ENCODE measurements at places on chromosomes 2 and 18.

- no peak for DNase-seq
Observed at GRCh38 chr2:72153026-72153791, 5.5 kb upstream of the CYP26B1 start.

DNA sequence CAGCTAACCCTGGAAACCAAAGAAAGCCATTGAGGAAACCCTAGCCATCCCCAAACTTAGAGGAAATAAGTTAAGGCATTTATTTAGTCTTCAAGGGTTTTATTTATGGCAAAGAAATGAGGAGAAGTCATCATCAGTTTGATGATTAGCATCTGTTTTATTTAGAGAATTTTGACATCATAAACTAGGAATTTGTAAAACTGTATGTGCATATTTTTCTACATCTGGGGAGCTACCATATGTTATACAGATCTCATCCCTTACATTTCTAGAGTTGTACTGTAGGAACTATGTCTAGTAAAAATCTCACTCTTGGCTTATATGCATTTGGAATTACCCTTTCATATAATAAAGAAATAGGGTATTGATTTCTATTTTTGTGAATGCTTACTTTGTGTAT, 48.7 kb downstream of the FMNL2 start:
- DNase-seq: no peak

DNA sequence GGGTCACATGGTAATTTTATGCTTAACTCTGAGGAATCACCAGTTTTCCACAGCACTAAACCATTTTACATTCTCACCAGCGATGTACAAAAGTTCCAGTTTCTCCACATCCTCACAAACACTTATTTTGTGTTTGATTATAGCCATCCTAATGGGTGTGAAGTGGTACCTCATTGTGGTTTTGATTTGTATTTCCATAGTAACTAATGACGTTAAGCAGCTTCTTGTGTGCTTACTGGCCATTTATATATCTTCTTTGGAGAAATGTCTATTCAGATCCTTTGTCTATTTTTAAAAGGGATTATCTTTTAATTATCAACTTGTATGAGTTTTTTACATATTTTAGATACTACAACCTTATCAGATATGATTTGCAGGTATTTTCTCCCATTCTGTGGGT, 42.0 kb downstream of the CCDC150 start:
- no peak for DNase-seq

GRCh38 chr2:3222636-3223035, 155.0 kb downstream of the EIPR1 start:
- no peak for DNase-seq

- DNase-seq: no peak
Observed at GRCh38 chr2:132566379-132566778, 103.6 kb downstream of the LYPD1 start.

DNA sequence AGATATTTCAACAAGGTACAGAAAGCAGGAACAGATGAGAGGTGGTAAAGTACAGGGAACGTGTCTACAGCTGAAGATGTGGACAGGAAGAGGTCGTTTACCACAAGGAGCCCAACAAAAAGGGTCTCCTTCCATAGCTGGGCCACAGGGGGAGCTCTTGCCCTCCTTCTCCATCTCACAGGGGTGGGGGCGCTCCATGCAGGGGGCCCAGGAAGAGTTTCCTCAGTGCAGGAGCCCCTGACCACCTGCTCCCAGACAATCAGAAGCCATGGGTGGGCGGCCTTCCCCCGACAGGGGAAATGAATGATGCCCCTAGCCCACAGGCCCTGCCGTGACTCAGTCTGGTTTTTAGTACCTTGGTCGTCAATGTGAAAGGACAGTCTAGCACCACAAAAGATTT, 163.6 kb upstream of the ZNF516 start:
- DNase-seq: no peak

GRCh38 chr2:18883616-18884456, 294.5 kb upstream of the NT5C1B start:
- DNase-seq: no peak

DNA sequence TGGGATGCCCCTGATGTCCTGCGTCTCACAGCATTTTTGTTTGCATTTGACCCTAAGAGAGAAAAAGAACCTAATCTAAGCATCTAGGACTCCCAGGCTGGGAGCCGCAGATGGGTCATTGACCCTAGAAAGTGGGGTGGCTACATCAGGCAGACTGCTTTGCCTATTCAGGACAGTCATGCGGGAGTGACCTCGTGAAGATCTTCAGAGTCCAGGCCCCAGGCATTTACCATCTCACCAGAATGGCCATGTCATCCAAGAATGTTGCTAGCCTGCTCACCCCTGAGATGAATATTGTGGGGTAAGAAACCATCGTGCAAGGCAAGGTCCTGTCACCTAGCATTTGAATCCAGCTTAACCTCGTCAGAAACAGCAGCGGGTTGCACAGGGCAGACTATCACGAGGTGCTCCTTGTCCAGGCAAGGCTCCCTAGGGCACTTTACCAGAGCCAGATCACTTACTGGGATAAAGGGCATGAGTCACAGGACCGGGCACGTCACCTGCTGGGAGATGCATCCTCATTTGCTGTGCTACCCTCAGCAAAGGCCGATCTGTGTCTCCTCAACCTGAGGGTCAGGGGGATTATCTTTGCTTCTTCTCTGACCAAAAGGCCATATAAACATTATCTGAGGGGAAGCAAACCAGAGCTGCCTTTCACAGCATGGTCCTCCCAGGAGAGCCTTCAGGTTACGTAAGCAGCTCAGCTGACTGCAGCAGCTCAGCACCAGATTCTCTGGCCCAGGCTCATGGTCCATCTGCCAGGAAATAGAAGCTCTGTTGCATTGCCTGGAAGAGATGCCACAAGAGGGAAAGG, 162.3 kb downstream of the ACKR3 start:
- DNase-seq: no peak

GRCh38 chr2:85958731-85959130, 69.9 kb upstream of the ST3GAL5 start:
- DNase-seq: no peak

- DNase-seq: no peak
Observed at GRCh38 chr18:63073481-63073880, 246.1 kb downstream of the BCL2 start.

- no peak for DNase-seq
Observed at GRCh38 chr2:145815933-145816332, 1296.0 kb upstream of the ZEB2 start.

DNA sequence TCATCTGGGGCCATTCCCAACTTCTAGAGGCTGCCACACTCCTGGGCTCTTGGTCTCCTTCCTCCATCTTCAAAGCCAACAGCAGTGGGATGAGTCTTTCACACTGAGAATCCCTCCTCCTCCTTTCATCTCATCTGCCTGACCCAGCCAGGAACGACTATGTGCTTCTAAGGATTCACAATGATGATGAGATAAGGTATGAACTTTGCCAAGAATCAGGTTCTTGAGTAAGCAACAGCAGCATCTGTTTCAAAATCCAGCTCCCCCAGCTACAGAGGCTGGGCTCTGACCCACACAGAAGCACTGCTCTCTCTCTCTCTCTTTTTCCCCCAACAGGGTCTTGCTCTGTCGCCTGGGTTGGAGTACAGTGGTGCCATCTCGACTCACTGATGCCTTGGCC, 46.4 kb downstream of the TIMM21 start:
- no peak for DNase-seq

DNA sequence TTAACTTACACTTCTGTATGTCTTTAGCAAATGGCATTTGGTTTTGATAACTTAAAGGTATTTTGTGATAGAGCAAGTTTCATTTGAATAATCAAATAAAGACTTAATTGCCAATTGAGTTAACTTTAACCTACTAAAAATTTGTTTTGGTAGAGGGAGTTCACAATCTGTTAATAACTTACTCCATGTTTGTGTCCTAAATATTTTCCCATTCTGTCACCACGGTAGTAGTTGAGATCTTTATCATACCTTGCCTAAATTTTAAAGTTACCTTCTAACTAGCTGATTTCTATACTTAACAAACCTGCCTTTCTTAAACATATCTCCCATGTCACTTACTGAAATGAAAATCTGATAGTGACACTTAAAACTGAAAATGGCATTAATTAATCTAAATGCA, 127.1 kb downstream of the TMEFF2 start:
- DNase-seq: no peak

DNA sequence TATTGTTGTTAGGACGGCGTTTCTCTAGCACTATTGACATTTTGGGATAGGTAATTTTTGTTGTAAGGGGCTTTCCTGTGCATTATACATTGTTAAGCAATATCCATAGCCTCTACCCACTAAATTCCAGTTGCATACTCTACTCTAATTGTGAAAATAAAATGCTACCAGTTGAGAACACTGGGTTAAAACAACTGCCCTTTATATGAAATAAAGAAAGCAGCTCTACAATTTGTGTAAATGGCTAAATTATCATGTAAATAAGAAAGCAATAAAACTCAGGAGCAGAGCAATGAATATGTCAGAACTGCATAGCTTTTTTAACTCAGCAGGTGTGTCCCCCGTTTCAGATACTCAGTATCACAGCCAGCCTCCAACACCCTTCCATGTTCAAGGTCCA, 812.7 kb upstream of the NRXN1 start:
- no peak for DNase-seq

GRCh38 chr2:9280224-9280623, 73.6 kb downstream of the ASAP2 start:
- DNase-seq: peak; percentile 72

DNA sequence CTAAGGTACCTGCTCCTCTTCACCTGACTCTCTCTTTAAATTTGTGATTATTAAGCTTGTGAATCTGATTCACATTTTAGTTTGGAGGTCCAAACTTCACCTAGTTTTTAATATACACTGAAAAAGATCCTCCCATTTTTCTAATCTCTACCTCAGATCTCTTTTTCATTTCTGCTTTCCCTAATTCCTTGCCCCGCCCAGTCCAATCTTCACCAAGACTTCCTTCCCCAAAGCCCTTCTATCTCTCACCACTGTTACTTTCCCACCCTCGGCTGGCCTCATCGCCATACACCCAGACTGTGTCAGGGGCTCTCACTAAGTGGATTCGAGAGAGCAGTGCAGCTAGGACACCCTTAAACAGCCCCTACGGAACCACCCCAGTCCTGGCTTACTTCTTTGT, 40.0 kb downstream of the LBH start:
- DNase-seq: no peak

DNA sequence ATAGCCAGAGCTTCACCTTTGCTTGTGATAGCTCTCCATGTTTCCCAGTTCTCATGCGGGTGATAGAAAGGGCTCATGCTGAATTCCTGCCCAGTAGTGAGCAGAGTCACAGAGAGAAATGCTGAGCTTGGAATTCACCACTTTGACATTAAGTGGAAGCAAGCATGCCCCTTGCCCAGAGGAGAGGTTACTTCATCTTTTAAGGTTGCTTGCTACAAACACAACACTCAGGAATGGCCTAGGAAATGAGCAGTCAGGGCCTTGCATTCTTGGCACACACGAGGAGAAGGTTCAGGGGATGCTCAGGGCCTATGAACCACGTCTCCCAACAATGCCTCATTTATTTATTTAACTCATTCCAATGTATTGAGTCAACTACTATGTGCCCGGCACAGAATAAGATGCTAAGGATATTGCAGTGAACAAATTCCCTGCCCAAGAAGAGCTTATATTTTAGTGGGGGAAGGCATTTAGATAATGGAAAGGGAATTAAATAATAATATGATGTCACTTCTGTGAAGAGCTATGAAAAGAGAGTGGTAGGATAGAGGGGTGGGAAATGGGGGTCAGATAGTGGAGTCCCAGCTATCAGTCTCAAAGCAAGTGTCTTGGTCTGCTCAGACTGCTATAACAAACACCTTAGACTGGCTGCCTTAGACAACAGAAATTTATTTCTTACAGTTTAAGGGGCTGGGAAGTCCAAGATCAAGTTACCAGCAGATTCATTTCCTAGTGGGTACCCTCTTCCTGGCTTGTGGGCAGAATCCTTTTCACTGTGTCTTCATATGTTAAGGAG, 42.1 kb downstream of the DDX18 start:
- no peak for DNase-seq

DNA sequence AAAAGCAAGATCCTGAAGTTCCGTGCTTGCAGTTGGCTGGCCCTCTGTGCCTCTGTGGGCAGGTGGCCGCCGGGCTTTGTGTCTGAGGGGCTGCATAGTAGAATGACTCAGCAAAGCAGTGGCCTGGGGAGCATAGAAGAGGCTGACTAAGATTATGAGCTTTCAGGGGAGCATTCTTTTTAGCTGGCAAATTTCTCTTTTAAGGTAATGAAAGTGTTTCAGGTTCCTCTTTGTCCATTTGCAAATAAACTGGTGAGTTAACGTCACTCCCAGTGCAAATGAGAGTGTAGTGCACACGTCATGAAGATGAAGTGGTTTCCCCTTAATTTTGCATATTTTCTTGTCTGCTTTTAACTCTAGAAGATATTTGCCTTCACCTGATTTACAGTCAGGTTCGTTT, 98.6 kb downstream of the BCL2L11 start:
- DNase-seq: no peak

DNA sequence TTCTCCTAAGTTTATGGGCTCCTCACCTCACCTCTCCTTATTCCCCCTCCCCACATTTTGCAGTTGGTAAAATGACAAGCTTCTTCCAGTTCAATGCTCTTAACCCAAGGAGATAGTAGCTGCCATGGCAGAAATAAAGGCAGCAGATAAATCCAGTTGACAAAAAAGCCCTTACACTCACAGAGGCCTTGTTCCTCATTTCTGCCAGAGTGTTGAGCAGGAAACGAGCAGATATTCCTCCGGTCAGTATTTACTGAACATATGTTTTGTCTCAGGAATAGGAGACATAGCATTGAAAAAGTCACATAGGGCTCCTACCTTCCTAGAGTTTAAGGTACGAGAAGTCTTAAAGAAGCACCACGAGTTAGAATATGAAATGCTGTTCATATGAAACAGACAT, 493.7 kb upstream of the TNP1 start:
- DNase-seq: no peak

DNA sequence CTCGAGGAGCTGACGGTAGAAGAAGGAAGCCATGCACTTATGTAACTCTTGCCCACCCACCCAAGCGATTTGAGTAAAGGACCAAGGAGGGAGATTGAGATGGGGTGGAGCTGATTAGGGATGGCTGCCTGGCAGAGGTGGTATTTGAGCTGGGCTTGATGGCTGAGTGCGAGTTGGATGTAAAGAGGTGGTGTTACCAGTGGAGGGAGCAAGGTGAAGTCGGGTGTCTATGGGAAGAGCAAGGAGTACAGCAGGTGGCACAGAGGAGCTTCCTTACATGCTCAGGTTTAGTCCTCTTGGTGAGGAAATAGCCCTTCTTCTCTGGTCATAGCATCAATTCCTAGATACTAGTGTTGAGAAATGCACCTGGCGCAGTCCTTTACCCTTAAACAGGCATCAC, 294.2 kb upstream of the SKOR2 start:
- no peak for DNase-seq

GRCh38 chr2:182817558-182817957, 48.9 kb downstream of the FRZB start:
- no peak for DNase-seq

GRCh38 chr18:31950583-31950982, 7.7 kb upstream of the TRAPPC8 start:
- DNase-seq: no peak

- peak; percentile 49 for DNase-seq
Observed at GRCh38 chr2:172427990-172428831, 825 bp downstream of the ITGA6 start.

- DNase-seq: no peak
Observed at GRCh38 chr2:17538022-17538843, 2.3 kb upstream of the VSNL1 start.
